T-helper 17 cell (primary cell): ENCODE measurements at places on chromosomes 2 and 18. TPM values are rescaled to one million over a fixed set of nuclear protein-coding genes. Genes with fewer than 3 reads are reported as not detected.

DNA sequence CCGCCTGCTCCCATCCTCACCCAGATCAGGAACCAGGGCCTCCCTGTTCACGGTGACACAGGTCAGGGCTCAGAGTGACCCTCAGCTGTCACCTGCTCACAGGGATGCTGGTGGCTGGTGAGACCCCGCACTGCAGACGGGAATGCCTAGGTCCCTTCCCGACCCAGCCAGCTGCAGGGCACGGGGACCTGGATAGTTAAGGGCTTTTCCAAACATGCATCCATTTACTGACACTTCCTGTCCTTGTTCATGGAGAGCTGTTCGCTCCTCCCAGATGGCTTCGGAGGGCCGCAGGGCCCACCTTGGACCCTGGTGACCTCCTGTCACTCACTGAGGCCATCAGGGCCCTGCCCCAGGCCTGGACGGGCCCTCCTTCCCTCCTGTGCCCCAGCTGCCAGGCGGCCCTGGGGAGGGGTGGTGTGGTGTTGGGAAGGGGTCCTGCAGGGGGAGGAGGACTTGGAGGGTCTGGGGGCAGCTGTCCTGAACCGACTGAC lies 31.7 kb downstream of the GPC1 start:
- DNase-seq: no peak

DNA sequence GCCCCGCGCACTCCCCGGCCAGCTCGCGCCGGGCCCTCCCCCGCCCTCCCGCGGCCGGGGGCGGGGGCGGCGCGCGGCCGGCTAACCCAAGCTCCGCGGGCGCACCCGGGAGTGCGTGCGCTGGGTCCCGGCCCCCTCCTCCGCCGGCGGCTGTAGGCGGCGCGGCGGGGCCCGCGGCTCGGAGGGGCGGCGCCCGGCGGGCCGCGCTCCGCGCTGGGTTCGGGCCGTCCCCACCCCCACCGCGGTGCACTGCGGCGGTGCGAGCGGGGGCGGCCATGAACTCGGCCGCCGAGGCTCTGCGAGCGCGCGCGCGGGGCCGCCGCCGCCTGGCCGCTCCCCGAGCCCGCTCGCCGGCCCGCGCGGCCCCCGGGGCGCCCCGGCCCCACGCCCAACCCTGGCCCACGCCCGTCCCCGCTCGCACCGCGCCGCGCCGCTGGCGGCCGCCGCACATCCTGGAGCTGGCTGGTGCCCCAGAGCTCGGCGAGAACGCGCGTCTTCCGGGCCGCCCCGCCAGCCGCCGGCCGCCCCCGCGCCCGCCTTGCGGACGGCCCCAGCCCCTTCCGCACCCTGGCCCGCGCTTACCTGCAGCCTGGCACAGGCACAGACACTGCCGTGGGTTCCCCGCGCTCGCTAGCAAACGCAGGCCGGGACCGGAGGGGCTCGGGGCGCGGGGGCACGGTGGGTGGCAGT lies at the start of gene ZBTB14:
ZBTB14 (minus strand) TSS at position 496 of the 690 bp plus-strand sequence. CDS start 2,480 bp downstream, outside the sequence.
- DNase-seq: peak; percentile 69

GRCh38 chr18:22709288-22710060 lies 223.7 kb upstream of the RBBP8 start:
- DNase-seq: no peak

DNA sequence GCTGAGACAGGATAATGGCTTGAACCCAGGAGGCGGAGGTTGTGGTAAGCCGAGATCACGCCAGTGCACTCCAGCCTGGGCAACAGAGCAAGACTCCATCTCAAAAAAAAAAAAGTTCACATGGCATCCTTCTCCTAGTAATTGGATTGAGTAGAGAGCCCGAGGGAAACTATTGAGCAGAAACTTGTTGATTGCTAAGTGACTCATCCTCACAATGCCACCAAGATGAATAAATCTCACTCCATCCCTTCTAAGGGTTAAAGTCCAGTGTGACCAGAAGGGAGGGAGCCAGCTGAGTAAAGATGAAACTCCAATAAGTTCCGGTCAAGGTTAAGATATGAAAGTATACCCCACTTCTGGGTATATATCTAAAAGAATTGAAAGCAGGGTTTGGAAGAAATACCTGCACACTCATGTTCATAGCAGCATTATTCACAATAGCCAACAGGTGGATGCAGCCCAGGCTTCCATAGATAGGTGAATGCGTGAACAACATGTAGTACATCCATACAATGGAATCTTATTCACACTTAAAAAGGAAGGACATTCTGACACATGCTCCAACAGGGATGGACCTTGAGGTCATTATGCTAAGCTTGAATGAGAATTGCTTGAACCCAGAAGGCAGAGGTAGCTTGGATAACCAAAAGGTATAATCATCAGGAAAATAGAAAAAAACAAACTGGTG lies 13.0 kb upstream of the FHL2 start:
- DNase-seq: no peak

UGT1A5 gene
- not detected for total RNA-seq

BOLL gene
- total RNA-seq: not detected

DNA sequence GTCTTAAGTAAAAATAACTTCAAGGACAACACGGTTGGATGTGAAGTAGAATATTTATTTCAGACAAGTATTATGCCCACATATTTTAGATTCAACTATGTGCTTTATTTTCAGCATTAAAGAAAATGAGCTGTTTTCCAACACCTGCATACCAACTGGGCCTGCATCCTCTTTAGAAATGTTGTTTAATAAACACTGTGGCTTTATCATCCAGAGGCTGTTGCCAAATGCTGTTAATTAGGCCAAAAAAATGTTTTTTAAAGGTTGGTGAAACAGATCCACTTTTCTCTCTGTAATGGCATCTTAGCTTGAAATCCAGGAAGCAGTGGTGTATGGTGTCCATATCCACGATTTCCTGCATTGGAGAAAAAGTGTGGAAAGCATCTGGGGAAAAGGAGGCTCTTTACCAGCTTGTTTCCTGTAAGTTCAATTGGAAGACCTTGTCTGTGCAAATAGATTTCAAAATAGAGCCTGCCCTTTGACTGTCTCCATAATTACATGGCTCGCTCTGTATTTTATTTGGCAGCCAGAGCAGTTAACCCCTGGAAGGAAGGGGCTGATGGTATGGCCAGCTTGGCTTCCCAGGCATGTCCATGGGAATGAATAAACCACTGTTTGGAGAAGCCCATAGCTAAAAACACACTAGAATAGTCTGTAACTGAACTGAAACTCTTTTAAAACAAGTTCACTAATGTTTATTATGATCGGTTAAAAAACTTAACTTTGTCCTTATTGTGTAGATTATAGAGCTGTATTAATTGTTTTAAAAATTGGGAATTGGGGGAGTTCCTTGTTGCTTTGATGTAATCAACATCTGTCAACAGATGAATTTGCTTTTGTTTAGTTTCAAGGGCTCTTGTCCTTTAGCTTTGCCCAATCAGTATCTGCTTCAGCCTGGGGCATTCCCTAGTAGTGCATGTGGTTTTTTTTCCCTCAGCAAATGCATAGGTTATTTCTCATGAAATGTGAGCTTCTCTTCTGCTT lies 33.0 kb upstream of the DLX1 start:
- DNase-seq: no peak

DNA sequence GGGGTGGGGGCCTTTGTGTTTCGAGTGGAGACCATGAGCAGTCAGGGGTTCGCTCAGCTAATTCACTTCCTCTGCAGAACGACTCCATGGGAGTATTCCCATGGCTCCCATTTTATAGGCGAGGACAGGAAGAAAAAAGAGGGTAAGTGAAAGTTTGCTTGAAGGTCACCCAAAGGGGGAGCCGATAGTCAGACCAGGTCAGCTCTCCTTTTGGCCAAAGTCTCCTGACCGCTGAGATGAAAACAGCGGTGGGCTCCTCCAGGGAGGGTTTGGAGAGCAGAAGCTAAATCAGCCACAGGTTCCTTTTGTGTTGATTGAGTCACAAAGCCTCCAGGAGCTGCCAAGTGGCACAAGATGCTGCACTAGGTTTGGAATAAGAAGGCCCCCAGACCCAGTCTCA lies 34.1 kb upstream of the CTAGE1 start:
- no peak for DNase-seq

RAB17 gene
- not detected for total RNA-seq

DNA sequence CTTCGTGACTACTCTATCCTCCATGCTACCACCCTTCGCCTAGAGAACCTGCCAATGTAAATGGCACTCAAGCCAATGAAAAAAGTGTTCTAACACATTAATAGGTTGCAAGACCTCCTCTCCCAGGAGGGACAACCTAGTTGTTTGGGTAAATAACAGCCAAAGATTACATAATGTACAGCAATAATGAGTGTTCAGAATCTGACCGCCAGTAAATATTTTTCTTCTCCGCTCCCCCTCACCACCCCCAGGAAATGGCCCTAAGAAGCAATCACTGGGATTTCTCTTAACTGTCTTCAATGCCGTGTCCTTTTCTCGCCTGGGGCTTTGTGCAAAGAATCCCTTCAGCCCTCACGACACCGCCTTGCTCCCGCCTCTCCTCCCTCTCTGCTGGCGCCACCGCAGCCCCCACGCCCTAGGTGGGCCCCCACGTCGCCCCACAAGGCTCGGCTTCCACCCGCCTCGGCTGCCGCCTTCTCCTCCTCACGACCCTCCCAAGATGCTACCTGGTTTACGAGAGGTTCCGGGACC lies 458 bp downstream of the HYCC2 start:
- no peak for DNase-seq

SALL3 gene
- not detected for total RNA-seq

- no peak for DNase-seq
Observed at GRCh38 chr2:42929546-42930024, 137.2 kb upstream of the HAAO start.

CXCR2 gene
- total RNA-seq: not detected

GRCh38 chr2:46983065-46983801 lies 67.6 kb upstream of the MCFD2 start:
- no peak for DNase-seq

SIGLEC15 gene
- not detected for total RNA-seq

- no peak for DNase-seq
Observed at GRCh38 chr18:36334798-36335197, 37.3 kb downstream of the FHOD3 start.

C1QL2 gene
- not detected for total RNA-seq

METTL5 gene
- 22.9 TPM for total RNA-seq

GRCh38 chr18:32577561-32577960 lies 106.9 kb upstream of the GAREM1 start:
- no peak for DNase-seq

SEPTIN10 gene
- total RNA-seq: 3.9 TPM

- DNase-seq: no peak
Observed at GRCh38 chr18:73462092-73462491, 594.3 kb upstream of the NETO1 start.

FN1 gene
- 0.26 TPM for total RNA-seq

GRCh38 chr2:150462770-150463169 lies 24.7 kb downstream of the RND3 start:
- DNase-seq: no peak

DNA sequence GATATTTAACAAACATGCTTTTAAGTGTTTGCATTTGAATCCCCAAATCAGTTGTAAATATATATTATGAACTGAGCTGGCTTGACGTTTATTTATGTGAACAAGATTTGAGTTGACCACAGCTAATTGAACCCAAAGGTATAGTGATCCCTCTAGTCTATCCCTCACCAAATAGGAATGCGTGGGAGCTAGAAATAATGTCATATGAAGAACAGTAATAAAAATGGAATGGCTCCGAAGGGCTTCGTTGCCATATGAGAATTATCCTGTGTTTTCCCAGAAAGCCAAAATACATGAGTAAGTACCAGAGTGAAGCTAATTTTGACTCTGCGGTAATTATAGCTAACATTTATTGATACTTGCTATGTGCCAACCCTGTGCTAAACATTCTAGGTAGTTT lies 142.7 kb downstream of the ADCYAP1 start:
- DNase-seq: no peak

DNA sequence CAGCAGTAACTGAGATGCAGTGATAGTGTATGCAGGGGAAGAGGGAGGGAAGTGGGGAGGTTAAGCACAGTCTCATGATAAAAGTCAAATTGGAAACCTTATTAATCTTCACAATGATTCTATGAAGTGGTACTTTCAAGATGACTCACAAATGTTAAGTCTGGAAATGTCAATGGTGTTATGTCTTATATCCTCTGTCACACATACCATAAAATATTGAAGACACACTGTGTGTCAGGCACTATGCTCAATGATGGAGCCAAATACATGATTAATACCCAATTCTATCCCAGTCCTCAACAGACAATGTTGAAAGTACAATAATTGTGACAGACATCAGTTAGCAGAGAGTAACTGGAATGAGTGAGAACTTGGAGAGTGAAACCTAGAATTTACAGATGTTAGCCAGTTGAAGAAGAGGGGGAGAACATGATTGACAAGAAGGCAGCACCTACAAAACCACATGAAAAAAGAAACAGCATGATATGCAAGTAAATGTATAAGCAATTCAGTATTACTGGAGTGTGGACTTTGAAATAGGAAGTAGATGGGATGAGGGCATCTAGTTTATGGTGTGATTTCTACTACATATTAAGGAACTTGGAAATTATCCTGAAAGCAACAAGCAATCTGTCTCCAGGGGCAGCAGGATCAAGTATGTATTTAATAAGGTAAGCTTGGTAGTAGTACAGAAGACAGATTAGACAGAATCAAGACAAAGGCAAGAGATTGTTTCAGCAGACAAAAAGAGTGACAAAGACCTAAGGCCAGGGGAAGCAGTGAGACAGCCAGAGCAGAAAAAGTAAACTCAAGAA lies 107.6 kb downstream of the STRN start:
- no peak for DNase-seq

PRR30 gene
- total RNA-seq: not detected

EGR4 gene
- total RNA-seq: 0.70 TPM

MPP4 gene
- total RNA-seq: 0.17 TPM

TET3 gene
- 22.5 TPM for total RNA-seq

GRCh38 chr2:119697290-119698020 lies 18.5 kb downstream of the TMEM177 start:
- no peak for DNase-seq

DNA sequence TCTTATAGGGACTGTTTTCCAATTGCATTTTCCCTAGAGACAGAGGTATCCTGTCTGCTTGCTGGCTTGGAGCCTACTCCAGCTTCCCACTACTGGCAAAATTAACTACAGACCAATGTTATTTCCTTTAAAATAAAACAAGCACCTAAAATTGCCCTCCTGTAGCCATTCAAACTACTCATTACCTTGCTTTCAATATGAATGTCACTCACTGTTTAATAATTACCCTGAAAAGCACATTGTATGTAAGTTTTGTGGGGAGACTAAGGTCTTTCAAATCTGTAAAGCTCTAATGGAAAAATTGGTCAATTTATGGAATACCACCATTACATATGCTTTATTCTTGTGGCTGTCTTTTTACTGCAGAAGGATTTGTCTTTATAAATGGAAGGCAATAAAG lies 87.3 kb downstream of the DOCK10 start:
- no peak for DNase-seq

- DNase-seq: no peak
Observed at GRCh38 chr2:169131587-169132512, 62.5 kb downstream of the DHRS9 start.
